GM18507 (cell line): ENCODE measurements at places on chromosomes 11 and 22.

GRCh38 chr11:111427471-111427912, 48.4 kb upstream of the POU2AF1 start:
- DNase-seq = no peak

DNA sequence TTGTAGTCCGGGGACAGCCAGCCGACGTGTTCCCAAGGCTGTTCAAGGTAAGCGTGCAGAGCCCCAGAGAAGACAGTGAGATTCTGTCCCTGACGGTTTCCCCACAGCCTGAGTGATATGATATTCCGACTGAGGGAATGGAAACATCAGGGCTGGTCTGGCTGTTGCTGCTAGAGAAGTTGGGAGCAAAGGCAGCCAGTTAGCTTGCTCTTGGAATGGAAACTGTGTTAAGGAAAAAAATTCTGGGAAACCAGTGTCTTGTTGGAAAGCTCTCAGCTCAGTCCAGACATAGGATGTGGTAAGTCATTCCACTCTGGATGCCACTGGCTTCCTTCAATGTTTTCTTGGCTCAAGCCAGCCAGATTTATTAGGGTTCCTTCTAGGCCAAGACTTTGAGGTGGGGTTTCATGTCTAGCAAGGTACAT, 8.8 kb downstream of the CRY2 start:
- DNase-seq = no peak

- no peak for DNase-seq
These were observed 17.3 kb downstream of the RNF121 start for GRCh38 chr11:71946144-71946571.

GRCh38 chr11:1875093-1875850, 16.4 kb downstream of the PRR33 start:
- DNase-seq = no peak

DNA sequence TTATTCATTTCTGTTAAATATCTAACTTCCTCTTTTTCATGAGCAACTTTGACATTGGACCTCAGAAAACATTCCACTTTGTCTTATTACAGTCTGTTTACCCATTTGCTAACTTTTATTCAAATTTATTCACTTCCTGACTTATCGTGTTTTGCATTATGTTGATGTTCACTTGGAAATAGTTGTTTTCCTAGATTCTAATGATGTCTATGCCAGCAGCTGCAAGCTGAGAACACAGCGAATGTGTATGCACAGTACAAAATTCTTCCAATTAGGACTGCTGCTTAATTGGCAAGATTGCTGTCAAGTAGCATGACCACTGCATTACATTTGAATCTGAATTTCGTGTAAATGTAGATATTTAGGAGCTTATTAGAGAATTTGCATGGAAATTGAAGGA, 61.5 kb upstream of the GRIA4 start:
- DNase-seq = no peak

DNA sequence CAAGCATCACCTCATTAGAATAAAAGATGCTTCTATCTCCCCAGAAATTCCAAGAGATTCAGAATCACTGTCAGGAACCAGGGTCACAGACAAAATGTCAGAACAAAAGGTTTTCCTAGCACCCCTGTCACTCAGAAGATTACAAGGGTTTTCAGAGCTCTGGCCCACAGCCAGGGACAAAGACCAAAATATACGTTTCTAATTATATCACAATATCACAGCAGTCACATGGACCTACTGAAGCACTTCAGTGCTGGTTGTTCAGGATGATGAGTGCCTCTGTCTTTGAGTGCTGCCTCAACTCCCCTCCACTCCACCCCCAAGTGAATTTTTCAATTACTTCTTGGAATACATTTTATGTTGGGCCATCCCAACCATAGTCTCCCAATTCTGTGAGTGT, 21.9 kb upstream of the RTL6 start:
- no peak for DNase-seq

- no peak for DNase-seq
These were observed 23.5 kb upstream of the CPT1A start for GRCh38 chr11:68865241-68865640.

DNA sequence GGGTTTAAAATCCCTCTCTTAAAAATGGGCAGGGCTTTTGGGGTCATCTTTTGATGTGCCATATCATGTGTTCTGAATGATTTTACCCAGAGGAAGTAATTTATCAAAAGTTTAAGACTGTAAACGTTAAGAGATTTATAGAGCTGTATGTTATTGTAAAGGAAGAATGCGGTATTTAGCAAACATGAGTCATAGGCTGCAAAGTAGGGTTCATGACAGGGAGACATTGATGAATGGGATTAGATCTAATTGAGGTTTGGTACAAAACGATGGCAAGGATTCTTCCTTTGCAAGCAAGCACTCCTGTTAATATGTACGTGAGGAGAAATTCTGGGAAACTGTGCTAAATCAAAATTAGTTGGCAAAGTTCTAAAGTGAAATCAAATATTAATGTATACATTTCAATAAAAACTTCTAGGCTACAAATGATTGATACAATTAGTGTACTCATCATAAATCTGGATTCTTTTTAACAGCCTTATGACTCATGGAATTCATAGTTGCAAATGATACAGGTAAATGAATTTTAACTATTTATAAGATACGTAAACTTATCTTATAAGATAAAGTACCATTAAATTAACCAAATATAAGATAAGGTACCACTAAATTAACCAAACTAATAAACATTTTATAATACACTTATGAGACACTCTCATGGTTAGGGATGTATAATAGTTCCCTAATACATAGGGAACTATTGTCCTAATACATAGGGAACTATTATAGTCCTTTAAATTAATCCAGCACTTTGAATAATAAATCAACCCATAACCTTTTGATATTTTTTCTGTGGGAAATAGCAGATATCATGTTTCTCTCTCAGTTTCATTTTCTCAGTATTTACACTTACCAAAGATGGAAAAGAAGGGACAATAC, 58.4 kb downstream of the KIF18A start:
- no peak for DNase-seq

DNA sequence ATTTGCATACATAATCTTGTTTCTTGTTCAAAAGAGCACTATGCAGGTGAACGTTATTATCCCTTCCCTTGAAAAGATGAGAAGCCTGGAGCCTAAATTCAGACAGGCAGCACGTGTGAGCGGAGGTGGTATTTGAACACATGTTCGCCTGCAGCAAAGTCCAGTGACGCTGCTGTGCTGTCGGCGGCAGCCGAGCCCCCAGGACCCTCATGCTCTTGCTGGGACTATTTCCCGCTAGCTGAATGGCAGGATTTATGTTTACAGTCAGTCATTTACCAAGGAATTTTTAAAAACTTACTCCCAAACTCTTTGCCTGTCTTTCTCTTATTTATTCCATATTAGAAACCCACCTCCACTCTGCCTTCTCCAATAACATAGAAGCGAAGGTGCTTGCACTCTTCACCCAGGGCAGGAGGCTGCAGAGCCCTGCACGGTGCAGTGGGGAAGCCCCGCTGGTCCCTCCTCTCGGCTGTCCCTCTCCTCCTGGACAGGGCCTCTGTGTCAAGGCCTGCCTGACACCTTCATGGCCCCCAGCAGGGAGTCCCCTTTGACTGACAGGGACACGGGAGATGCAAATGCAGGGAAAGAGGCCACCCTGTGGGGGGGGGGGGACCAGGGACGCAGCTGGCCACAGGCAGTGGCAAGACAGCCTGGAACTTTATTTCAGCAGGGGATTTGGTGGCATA, 528.5 kb upstream of the B3GAT1 start:
- no peak for DNase-seq

DNA sequence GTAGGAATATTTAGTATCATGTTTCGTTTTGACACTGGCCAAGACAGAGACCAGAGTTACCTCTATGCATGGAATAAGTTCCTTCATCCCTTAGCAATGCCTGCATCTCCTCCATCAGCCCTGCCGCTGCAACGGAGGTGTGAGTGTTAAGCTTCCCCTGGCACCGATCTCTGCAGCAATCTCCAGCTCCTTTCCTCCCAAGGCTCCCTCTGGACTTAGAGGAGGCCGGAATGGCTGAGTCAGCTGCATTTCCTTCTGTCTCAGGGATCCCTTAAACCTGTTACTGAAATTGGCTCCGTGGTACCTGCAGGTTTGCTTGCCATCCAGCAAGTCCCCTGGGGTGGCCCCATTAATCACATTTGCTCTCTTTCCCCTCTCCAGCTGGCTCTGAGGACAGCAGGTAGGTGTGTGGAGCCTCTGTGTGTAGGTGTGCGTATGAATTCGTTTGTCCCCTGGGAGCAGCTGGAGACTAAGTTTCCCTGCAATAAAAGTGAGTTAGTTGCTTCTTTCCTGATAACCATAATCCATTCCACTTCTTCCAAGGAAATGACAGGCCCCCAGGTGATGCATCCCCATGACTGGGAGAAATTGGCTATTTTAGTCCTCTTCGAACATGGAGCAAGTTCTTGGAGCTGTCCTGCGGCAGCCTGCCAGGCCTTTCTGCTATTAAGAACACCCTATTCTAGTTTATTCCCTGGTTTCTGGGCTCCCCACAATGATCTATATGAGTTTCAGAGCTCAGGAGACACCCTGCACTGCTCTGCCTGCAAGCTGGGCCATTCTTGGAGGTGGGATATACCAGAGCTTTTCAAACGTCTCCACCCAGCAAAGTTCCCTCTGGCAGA, 457.2 kb upstream of the CADM1 start:
- no peak for DNase-seq
